ENCODE measurements at places on chromosomes 7 and 10. TPM values are rescaled to one million over a fixed set of nuclear protein-coding genes. Genes with fewer than 3 reads are reported as not detected.

DNA sequence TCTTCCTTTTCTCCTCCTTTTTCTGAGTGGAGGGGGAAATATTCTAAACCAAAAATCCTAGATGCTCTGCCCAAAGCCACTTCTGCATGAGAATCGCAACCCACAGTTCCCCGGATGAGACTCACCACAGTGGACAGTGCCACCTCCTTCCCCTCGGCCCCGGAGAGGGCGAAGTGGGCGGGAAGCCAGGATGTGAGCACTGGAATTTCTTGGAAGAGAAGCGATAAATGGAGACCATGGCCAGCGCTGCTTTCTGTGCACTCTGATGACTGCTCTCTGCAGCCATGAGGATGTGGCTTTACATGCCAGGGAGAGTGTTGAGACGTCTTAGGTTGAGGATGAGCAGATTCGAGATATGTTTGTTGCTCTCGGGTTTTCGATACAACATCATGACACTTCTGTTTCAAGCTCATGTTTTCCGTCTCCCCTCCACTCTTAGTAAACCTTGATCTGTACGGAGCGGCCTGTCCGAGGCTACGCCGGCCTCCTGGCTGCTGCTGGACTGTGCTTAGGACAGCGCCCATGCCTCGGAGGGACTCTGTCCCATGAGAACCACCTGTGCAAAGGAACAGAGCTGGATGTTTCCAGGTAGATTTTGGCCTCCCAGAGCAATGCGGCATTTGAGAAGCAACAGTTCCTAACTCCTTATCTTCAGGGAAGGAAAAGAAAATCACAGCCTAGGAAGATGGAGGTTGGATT is 414.6 kb upstream of the FOXK1 start:
- H3K4me3 ChIP-seq: no peak overlapping the region
- H3K27me3 ChIP-seq: no peaks in the 10 kb centered on the region
- no peak overlapping the region for H3K27ac ChIP-seq
- no peaks in the 10 kb centered on the region for H3K4me1 ChIP-seq

- no peak for DNase-seq
- H3K4me1 ChIP-seq: no peaks in the 10 kb centered on the region
- no peak overlapping the region for H3K27ac ChIP-seq
These were observed 24.7 kb upstream of the TSPAN13 start for GRCh38 chr7:16728811-16729210.

DNA sequence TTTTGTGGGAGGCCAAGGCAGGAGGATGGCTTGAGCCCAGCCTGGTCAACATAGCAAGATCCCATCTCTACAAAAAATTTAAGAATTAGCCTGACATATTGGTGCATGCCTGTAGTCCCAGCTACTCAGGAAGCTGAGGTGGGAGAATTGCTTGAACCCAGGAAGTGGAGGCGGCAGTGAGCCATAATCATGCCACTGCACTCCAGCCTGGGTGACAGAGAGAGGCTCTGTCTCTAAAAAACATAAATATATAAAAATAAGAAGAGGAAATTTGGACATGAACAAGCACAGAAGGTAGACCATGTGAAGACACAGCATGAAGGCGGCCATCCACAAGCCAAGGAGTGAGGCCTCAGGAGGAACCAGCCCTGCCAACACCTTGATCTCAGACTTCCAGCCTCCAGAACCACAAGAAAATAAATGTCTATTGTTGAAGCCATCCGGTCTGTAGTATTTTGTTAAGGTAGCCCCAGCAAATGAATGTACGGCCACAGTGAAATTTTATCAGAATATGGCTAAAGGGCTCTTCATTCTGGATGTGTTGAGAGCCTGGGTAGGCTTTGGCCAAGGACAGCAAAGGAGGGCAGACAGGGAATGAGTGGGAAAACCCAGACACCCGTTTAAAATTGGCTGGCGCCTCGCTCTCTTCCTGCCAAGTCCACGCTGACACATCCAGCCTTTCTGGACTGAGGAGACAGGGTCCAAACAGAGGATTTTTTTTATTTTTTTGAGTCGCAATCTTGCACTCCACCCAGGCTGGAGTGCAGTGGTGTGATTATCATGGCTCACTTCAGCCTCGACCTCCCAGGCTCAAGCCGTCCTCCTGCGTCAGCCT is 12.9 kb upstream of the GRID2IP start:
- no peak for DNase-seq
- H3K4me1 ChIP-seq: no peaks in the 10 kb centered on the region
- H3K27ac ChIP-seq: no peak overlapping the region
- H3K4me3 ChIP-seq: no peak overlapping the region
- H3K36me3 ChIP-seq: no peaks in the 10 kb centered on the region
- no peaks in the 10 kb centered on the region for H3K27me3 ChIP-seq

Gene GRID2IP
- total RNA-seq: 0.06 TPM

Gene ANKRD22
- not detected for total RNA-seq

Gene ZNF783
- total RNA-seq: 9.0 TPM

DNA sequence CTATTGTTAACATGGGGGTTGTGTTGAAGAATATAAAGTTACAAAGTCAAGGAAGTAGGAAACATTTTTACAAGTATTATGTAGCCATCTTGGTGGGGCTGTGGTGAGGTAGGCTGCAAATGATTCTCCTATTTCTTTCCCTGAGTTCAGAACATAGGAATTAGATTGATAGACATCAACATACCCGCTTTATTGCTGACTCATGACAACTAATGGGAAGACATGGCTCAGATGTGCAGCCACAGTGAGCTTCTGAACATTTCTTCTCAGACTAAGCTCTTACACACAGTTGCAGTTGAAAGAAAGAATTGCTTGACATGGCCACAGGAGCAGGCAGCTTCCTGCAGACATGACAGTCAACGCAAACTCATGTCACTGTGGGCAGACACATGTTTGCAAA is 110.7 kb downstream of the ANKRD30A start:
- H3K4me3 ChIP-seq: no peak overlapping the region
- no peak overlapping the region for H3K27ac ChIP-seq
- no peaks in the 10 kb centered on the region for H3K36me3 ChIP-seq

Gene CCDC172
- total RNA-seq: not detected

DNA sequence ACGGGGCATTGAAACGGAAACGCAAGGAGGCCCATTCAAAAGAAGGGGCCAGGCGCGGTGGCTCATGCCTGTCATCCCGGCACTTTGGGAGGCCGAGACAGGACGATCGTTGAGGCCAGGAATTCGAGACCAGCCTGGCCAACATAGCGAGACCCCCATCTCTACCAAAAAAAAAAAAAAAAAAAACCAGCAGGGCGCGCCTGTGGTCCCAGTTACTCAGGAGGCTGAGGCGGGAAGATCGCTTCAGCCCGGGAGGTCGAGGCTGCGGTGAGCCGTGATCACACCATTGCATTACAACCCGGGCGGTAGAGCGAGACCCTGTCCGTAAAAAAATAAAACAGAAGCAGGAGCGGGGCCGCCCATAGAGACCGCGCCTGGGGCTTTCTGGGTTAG is 396 bp downstream of the PSMG3 start:
- peak; percentile 50 for DNase-seq
- peak overlapping the region; percentile 95 for H3K27ac ChIP-seq
- peaks cover 34% of the 10 kb centered on the region for H3K4me1 ChIP-seq
- peak overlapping the region; percentile 94 for H3K4me3 ChIP-seq
- H3K36me3 ChIP-seq: no peaks in the 10 kb centered on the region
- H3K27me3 ChIP-seq: no peaks in the 10 kb centered on the region

- H3K4me1 ChIP-seq: no peaks in the 10 kb centered on the region
- H3K27me3 ChIP-seq: no peaks in the 10 kb centered on the region
- no peaks in the 10 kb centered on the region for H3K36me3 ChIP-seq
- no peak overlapping the region for H3K27ac ChIP-seq
- no peak overlapping the region for H3K4me3 ChIP-seq
- no peak for DNase-seq
These were observed 38.6 kb downstream of the MRC1 start for GRCh38 chr10:17847585-17848296.

GRCh38 chr7:18505870-18506460 is 10.4 kb downstream of the HDAC9 start:
- H3K27ac ChIP-seq: peak overlapping the region; percentile 97
- peak overlapping the region; percentile 41 for H3K4me3 ChIP-seq
- DNase-seq: no peak
- H3K4me1 ChIP-seq: peaks cover 62% of the 10 kb centered on the region

DNA sequence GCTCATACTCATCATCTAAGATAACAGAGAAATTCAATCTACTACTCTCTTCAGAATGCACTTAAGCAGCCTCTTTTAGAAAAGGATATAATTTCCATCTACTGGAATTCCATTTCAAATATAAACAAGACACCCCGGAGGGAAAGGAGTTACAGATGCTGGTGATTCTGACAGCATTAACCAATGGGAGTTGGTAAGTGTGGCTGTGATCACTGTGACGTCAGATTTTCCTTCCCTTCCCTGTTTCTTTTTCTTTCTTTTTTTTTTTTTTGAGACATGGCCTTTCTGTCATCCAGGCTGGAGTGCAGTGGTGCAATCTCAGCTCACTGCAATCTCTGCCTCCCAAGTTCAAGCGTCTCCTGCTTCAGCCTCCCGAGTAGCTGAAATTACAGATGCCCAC is 106.6 kb downstream of the ACTR3B start:
- H3K36me3 ChIP-seq: no peaks in the 10 kb centered on the region
- no peak overlapping the region for H3K4me3 ChIP-seq
- no peaks in the 10 kb centered on the region for H3K4me1 ChIP-seq
- no peak overlapping the region for H3K27ac ChIP-seq

Gene KLF14
- 2.2 TPM for total RNA-seq

- no peak for DNase-seq
- H3K27ac ChIP-seq: no peak overlapping the region
- peaks cover under 1% of the 10 kb centered on the region for H3K4me1 ChIP-seq
- H3K27me3 ChIP-seq: no peaks in the 10 kb centered on the region
- H3K36me3 ChIP-seq: no peaks in the 10 kb centered on the region
These were observed 32.2 kb upstream of the GLI3 start for GRCh38 chr7:42269161-42269560.

DNA sequence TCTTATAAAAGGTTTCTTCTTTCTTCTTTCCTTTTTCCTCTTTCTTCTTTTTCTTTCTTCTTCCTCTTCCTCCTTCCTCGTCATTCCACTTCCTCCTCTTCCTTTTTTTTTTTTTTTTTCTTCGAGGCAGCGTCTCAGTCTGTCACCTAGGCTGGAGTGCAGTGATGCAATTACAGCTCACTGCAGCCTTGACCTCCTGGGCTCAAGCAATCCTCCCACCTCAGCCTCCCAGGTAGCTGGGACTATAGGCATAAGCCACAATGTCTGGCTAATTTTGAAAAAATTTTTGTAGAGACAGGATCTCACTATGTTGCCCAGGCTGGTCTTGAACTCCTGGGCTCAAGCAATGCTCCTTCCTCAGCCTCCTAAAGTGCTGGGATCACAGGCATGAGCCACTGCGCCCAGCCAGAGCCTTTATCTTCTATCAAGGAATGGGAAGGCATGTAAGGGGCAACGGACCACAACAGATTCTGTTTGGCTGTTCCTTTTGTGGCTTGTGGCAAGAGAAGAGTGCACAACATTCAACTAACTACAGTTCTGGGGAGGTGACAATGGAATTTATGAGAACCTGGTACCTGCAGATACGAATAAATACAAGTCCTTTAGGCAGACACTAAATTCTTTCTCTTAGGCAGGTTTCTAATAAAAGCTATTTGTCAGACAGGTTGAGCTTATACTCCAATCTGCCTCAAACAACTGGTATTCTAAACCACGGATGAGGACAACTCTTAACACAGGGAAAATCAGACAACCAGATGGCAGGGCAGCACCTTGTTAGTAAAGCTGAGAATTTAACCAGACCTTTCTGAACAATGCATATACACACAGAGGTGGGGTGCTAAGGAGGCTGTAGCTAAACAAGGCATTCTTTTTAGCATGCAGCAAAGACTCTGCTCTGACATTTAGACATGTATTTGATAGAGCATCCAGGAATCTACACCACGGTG is 100.3 kb downstream of the DOCK4 start:
- no peak overlapping the region for H3K27ac ChIP-seq
- DNase-seq: no peak
- no peaks in the 10 kb centered on the region for H3K36me3 ChIP-seq
- H3K4me1 ChIP-seq: peaks cover 37% of the 10 kb centered on the region
- no peak overlapping the region for H3K4me3 ChIP-seq

Gene PLXNA4
- total RNA-seq: 2.5 TPM

- H3K4me3 ChIP-seq: no peak overlapping the region
- H3K36me3 ChIP-seq: no peaks in the 10 kb centered on the region
- DNase-seq: no peak
- no peak overlapping the region for H3K27ac ChIP-seq
- no peaks in the 10 kb centered on the region for H3K4me1 ChIP-seq
These were observed 166.7 kb downstream of the PTPN20 start for GRCh38 chr10:47077941-47078340.

Gene ABLIM1
- 183 TPM for total RNA-seq

Gene ITPRID1
- total RNA-seq: not detected

Gene HTR5A
- not detected for total RNA-seq

Gene FRMD4A
- 6.2 TPM for total RNA-seq

GRCh38 chr10:126455766-126456405 is 67.6 kb upstream of the ADAM12 start:
- no peaks in the 10 kb centered on the region for H3K27me3 ChIP-seq
- no peak for DNase-seq
- no peak overlapping the region for H3K27ac ChIP-seq
- no peaks in the 10 kb centered on the region for H3K4me1 ChIP-seq
- no peak overlapping the region for H3K4me3 ChIP-seq

DNA sequence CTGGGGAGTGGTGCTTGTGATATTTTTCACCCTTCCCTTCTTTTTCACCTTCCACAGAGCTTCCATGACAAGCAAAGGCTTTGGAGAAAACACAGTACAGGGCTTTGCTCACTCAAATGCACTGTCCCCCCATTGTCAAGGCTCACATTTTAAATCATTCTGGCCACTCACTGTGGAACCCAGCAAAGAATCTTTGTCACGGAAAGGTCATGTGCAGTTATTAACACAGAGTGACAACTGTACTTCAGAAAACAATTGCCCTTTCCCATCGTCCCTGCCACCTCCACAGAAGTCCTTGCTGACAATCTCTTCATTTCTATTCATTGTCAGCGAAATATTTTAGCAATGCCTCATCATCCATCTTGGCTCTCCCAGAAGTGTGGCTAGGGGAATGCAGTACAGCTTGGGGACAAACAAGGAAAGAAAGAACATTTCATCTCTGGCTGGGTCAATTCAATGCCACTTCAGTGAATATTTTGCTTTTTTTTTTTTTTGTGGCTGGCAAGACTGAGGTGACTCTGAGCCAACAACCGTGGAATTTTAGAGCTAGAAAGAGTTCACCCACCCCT is 851.0 kb downstream of the KCNMA1 start:
- H3K4me3 ChIP-seq: no peak overlapping the region
- H3K36me3 ChIP-seq: no peaks in the 10 kb centered on the region
- no peak for DNase-seq
- no peaks in the 10 kb centered on the region for H3K27me3 ChIP-seq

DNA sequence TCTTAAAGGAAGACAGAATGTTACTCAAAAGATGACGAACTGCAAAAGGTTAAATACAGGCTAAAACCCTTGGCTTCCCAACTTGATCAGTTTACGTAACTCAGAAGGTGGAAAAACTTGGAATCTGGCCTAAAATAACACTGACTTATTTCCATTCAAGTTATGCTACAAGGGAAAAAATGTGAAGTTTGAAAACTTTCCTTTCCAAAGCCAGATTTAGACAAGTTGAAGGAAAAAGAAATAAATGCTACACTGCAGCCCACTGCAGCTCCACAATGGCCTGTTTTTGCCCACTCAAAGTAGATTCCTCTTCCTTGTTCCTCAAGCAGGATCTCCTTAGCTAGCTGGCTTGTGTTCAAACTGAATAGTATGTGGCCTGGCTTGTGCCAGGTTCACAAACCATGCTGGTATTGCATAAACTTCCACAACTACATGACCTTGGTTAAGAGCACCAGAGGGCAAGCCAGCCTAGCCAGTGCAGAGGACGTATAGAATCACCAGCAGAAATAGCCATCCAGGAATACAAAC is 166.2 kb downstream of the CPEB3 start:
- no peak overlapping the region for H3K4me3 ChIP-seq
- H3K27ac ChIP-seq: peak overlapping the region; percentile 56
- no peak for DNase-seq
- no peaks in the 10 kb centered on the region for H3K36me3 ChIP-seq

All from psoas muscle (tissue), 8 donors.